ENCODE measurements at places on chromosomes 13 and 19.

DNA sequence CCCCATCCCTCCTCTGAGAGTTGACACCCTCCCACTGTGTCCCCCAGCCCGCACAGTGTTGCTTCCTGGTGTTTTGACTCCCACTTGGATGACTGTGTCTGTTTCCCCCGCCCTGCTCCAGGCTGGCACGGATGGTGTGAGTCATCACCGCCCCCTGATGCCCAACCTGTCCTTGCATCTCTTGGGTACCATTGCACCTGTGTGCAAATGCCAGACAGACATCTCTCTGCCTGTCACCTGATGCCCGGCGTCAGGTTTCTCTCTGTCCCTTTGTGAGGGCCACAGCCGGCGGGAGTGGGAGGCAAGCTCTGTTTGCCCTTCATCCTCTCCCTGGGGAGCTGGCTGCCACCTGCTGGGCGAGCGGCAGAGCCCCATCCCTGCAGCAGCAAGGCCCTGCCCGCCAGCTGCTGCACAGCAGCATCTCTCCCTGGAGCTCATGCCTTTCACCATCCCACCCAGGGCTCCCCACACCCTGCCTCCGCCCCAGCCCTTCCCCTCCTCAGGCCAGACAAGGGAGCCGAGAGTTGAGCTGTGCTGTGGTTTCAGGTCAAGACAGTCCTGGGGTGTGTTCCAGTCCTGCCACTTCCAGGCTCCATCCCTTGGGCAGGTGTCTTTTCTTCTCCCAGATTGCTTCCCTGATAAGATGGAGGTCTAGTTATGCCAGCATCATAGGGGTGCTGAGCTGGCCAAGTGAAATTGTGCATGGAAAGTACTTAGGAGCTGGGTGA, 29.7 kb downstream of the NKPD1 start:
- no peak for DNase-seq

GRCh38 chr13:28001837-28002473, 13.5 kb upstream of the URAD start:
- DNase-seq: no peak

DNA sequence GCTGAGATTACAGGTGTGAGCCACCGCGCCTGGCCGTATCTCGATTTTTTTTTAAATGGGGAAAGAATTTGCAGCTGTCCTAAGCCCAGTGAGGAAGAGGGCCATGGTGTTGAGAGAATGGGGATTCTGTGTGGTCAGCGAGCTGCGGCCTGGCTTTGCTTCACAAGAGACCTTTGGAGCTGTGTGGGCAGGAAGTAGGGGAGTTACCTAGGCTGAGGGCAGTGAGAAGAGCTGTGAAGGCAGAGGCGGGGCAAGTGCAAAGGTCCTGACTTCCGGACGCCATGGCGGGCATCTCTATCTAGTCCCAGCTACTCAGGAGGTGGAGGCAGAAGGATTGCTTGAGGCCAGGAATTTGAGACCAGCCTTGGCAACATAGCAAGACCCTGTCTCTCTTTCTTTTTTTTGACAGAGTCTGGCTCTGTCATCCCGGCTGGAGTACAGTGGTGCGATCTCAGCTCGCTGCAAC, 4.9 kb downstream of the AP2A1 start:
- no peak for DNase-seq

- DNase-seq: no peak
These were observed 21.9 kb downstream of the ATP11A start for GRCh38 chr13:112711528-112712265.

DNA sequence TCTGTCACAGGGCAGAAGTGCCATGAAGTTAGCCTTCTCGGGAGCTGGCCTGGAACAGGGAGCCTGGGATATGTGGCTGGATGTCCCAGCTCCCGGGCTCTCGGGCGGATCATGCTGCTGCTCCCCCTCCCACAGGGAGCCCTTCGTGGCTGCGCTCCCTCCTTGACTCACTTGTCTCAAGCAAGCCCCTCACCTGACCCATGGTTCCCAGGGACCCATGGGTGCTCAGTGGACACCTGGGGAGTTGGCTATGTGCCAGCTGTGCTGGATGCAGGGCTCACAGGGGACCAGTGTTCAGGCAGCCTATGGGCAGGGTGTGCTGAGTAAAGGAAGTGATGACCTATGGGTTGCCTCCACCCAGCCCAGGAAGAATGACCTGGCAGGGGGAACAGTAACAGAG, 213.1 kb upstream of the SGCG start:
- DNase-seq: no peak

DNA sequence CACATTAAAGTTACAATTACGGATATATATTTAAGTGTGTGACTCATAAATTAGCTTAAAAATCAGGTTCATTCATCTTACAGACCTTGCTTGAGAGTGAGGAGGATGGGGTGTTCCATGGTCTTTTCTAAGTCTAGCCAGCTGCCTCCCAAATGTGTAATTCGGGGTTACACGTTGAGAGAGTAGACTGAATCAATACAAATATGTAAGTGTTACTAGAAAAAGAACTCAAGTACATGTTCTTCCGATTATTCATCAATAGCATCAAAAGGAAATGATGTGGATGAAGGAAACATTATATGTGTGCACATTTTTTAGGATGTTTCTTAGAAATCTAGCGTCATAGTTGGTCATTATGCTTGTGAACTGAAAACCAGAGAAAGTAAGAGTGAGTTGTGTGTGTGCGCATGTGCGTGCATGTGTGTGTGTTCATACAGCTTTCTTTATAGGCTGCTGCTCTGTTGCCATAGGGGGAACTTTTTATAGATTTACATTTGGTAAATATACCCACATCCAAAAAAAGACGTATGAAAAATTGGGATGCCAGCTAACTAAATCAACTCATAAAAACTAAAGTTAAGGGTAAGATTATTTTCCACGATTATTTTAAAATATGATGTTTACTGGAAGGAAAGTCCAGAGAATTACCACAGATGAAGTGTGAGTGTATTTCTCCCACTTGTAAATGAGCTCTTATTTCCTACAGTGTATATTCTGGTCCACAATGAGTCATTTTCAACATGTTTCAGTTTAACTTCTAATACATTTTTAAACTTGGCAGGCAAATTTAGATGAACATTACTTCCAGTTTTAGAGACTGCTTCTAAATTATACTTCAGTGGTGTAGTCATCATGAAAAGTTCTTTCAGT, 82.4 kb downstream of the PIBF1 start:
- no peak for DNase-seq

DNA sequence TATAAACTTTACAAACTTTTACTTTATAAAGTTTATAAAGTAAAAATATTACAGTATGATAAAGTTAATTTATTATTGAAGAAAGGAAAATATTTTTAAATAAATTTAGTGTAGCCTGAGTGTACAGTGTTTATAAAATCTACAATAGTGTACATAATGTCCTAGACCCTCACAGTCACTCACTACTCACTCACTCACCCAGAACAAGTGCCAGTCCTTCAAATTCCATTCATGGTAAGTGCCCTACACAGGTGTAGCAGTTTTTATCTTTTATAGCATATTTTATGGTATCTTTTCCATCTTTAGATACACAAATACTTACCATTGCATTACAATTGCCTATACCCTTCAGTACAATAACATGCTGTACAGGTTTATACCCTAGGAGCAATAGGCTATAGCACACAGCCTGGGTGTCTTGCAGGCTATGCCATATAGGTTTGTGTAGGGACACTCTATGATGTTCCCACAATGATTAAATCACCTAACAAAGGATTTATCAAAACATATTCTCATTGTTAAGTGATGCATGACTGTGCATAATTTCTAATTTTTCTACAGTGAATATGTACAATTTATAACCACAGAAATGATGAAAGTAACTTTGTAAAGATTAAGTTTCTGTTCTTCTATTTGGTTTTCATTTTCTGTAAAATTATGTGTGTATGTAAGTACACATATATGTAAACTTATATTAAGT, 98.0 kb downstream of the SPRY2 start:
- no peak for DNase-seq

DNA sequence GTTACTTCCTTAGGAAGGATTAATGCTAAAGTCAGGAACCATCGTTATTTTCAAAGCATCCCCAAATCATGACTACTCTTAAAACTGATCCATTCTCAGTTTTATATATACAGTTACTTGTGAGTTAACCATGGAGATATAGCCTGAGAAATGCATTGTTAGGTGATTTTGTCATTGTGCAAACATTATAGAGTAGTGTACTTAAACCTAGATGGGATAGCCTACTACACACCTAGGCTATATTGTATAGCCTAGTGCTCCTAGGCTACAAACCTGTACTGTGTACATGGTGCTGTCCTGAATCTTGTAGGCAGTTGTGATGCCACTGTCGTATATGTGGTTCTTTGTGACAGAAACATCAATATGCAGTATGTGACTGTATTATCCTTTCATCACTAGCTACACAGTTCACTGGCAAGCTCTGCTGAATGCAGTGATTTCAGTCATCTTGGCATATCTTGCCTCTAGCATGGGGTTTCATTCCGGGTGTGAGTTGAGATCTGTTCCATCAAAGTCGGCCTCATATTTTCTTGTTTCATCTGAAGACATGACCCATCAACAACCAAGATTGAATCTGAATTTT, 45.3 kb downstream of the CDK8 start:
- no peak for DNase-seq

DNA sequence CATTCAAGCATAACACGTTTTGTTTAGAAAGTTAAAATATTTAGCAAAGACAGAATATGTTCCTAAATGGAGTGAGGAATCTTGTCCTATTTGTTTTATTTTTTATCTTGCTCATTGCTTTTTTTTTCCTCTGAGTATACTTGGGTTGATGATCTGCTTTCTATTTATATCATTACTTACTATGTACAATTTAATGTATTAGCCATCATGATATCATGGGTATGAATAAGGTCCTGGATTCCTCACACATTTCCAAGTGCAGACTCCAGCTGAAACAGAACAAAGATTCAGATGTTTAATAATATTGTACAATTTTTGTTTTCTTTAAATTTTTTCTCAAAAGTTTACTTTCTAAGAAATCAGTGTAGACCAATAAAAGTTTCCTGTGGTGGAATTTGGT, 388.2 kb downstream of the GPC6 start:
- no peak for DNase-seq

Data from stimulated activated CD4-positive, alpha-beta T cell treated with anti-CD3 and anti-CD28 coated beads, Interleukin-1b, Interleukin-23, amount 100 ng/mL, for 1 hour (primary cell).